ENCODE measurements at places on chromosomes 6 and 20.

- no peak for DNase-seq
These were observed 625.3 kb downstream of the MMUT start for GRCh38 chr6:48837744-48838143.

DNA sequence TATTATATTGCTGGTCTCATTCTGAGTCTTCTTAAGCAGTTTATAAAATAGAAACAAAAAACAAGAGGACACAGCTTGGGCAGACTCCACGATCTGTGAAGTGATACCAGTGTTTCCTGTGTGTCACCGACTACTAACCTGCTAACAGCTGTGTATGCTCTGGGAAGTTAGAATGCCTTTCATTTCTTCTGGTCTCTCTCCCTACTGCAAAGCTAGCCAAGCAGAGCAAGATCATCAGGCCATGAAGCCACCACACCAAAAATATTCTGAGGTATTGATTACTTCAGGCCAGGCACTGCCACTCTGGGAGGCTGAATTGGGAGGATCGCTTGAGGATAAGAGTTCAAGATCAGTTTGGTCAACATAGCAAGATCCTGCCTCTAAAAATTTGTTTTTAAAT, 46.9 kb upstream of the SMIM29 start:
- DNase-seq, result no peak

DNA sequence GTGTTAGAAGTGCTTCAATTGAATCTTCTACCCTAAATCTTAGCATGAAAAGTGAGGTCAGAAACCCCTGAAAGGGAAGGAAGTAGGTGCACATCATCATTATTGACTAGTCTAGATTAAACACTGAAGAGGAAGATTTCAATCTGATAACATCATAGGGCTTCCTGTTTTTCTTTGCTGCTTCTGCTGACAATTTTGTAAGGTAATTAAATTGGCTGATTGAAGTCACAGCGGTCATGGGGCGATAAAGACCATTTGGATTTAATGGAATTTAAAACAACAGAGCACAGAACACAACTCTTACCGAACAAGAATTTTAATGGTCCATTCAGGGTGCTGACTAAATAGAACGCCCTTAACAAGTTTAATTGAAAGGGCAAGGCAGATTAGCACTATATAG, 11.3 kb downstream of the GRIK2 start:
- no peak for DNase-seq

GRCh38 chr6:96212066-96212465, 196.3 kb downstream of the FUT9 start:
- DNase-seq, result no peak

GRCh38 chr6:70998148-70998547, 41.3 kb upstream of the B3GAT2 start:
- DNase-seq, result no peak

DNA sequence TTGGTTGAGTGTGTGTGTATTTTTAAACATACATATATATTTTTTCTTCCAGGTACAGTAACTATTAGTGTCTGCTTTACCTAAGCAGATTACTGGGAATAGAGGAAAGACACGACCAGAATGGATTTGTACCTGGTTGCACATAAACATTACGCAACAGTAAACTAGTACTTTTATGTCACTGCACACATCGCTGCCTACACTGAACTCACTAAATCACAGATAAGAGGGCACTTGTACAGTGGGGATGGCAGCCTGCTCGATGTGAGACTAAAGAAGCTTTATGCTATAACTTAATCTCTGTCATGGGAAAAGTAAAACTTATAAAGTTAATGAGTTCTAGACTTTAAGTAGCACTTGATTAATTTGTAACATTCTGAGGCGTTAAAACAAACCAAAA, 89.5 kb upstream of the SIM1 start:
- no peak for DNase-seq

DNA sequence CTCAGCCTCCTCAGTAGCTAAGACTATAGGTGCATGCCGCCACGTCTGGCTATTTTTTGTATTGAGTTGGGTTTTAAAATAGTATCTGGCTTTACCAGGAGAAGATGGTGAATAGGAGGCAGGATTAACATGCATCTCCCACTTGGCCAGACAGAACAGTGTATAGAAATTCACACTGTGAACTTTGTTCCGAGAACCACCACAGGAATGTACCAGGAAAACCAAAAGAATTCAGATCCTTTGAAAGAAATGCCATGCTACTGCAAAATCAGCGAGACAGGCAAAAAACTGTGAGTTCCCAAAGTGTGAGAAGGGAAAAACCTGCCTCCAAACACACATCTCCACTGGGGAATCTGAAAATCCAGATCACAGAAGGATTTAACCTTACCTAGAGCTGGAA, 327.6 kb downstream of the NKAIN2 start:
- no peak for DNase-seq

- no peak for DNase-seq
These were observed 701.3 kb upstream of the CHD6 start for GRCh38 chr20:42319252-42320013.

- DNase-seq, result peak; percentile 80
These were observed 3.0 kb downstream of the CASS4 start for GRCh38 chr20:56414842-56415765.
